Activated T-helper 1 cell treated with anti-CD3 and anti-CD28 coated beads, Interleukin-2, amount 50 U/mL, for 16 hours (primary cell): ENCODE measurements at places on chromosomes 13 and 19.
A peak's percentile ranks its signal among the peaks of the same experiment; 100 is the strongest.

DNA sequence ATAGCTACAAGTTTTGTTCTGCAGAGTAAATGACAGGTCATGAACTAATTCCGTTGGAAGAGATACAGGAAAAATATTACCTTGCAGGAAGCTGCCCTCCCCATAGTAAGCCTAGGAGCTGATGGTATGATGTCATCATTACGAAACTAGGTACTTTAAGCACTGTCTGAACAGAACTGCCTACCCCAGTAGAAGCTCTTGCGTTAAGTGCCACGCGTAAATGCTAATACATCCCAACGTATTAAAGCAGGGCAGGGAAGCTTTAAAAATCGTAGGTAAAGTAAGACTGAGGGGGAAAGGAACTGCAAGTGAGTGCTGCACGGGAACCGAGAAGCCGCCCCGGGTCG lies 572 bp downstream of the UGGT2 start:
- DNase-seq, result no peak

GRCh38 chr19:5074830-5075394 lies 106.0 kb downstream of the KDM4B start:
- DNase-seq, result no peak

DNA sequence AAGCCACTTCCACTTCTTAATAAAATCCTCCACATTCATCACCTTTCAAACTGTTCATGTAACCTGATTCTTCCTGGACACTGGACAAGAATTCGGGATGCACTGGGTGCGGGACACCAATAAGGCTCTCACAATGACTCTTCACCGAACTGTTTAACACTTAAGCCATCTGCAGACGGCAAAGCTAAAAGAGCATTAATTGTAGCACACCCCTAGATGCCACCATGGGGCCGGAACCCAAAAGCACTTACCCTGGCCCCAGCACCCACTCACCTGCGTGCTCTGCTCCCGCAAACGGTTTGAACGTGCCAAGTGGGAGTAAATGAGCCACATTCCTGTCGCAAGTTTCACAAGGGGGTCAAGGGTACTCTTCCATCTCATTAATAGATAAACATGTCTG lies 254.3 kb upstream of the PRR20A start:
- DNase-seq, result no peak

- DNase-seq, result no peak
Observed at GRCh38 chr13:35675651-35676050, 199.2 kb upstream of the MAB21L1 start.

- no peak for DNase-seq
Observed at GRCh38 chr19:32233091-32233490, 112.3 kb upstream of the ZNF507 start.

DNA sequence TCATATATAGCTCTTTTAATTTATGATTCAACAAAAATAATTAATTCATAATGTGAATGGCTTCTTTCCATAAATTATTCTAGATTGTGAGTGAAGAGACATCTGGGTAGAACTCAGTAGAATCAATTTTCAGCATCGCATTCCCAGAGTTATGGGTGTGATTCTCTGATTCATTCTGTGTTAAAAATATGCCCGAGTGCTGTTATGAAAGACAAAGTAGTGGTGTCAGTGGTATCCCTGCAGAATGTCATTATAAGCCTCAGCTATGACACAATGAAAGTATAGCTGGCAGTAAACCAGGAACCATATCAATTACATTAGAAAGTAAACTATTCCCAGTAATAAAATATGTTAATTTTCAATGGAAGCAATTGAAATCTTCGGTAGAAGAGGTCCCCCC lies 480.5 kb upstream of the SLITRK1 start:
- no peak for DNase-seq

DNA sequence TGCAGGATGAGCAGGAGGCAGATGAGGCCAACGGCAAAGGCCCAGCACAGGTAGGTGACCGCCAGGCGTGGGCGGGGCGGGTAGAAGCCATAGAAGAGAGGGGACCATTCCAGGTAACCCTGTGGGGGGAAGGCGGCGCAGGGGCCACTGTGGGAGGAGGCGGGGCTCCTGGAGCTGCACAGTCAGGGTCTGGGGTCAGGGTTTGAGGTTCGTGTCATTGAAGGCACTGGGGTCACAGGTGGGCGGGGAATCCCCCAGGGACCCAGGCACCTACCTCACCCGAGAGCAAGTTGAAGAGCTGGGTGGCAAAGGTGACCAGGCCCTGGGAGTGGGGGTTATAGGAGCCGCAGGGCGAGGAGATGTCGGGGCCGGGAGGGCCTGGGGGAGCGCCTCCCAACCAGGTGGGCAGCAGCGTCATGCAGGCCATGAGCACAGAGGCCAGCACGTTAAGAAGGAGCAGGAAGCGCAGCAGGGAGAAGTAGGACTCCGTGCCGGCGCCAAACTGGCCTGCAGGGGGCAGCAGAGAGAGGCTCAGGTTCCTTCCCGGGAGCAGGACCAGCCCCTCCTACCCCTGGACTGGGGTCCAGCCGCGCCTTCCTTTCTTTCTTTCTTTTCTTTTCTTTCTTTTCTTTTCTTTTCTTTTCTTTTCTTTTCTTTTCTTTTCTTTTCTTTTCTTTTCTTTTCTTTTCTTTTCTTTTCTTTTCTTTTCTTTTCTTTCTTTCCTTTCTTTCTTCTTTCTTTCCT lies 4.6 kb downstream of the TMC4 start:
- DNase-seq, result peak; percentile 80

DNA sequence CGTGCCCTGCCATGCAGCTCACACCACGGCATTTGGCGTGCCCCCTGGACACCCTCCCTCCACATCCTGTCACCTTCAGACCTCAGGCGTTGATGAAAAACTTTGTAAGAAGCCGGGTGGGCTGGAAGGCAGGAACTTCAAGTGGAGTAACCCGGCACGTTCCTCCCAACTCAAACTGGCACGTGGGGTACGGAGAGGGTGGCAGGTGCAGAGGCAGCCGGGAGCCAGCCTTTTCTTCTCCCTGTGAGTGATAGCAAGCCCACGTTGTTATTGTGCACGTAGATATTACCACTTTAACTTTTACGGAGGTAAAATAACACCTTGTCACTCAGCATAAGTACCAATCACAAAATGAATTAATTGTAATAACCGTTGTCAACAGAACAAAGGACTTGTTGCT lies 198.0 kb downstream of the ZNF536 start:
- DNase-seq, result no peak

- DNase-seq, result no peak
Observed at GRCh38 chr13:91776611-91777193, 378.3 kb downstream of the GPC5 start.

DNA sequence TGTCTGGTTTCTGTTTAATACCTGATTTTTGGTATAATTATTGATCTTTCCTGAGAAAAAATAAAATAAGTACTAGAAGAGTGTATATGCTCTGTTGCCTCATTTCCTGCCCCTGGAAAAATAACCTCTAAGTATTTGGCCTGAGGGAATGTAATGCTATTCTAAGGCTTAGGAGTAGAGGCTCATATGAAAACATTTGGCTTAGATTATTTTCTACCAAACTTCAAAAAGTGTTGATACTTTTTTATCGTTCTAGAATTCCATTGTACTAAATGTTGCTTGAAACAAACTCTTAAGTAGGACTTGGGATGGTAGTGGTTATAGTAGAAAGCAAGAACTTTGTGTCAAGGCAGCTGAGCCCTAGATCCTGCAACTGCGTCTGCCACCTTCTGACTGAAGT lies 57.8 kb downstream of the COG3 start:
- no peak for DNase-seq

- DNase-seq, result no peak
Observed at GRCh38 chr13:60448907-60449510, 52.0 kb downstream of the TDRD3 start.

- DNase-seq, result no peak
Observed at GRCh38 chr13:102569488-102569887, 27.3 kb upstream of the TPP2 start.
